Smooth muscle cell of the umbilical artery (primary cell): ENCODE measurements at places on chromosomes 13 and 19. TPM values are rescaled to one million over a fixed set of nuclear protein-coding genes. Genes with fewer than 3 reads are reported as not detected.

Gene ZNF579
- 3.9 and 6.5 TPM in 2 replicates for total RNA-seq

Gene LILRB1
- not detected in 2 replicates for total RNA-seq

Gene FFAR2
- total RNA-seq, result not detected in 2 replicates

Gene ACTN4
- 257 and 911 TPM in 2 replicates for total RNA-seq

Gene TEX101
- not detected in 2 replicates for total RNA-seq

Gene TPTE2
- total RNA-seq, result not detected in 2 replicates

Gene HSPB6
- 77.2 and 141 TPM in 2 replicates for total RNA-seq

Gene CYP4F22
- total RNA-seq, result not detected in 2 replicates
